ENCODE measurements at places on chromosomes 7 and 10.

DNA sequence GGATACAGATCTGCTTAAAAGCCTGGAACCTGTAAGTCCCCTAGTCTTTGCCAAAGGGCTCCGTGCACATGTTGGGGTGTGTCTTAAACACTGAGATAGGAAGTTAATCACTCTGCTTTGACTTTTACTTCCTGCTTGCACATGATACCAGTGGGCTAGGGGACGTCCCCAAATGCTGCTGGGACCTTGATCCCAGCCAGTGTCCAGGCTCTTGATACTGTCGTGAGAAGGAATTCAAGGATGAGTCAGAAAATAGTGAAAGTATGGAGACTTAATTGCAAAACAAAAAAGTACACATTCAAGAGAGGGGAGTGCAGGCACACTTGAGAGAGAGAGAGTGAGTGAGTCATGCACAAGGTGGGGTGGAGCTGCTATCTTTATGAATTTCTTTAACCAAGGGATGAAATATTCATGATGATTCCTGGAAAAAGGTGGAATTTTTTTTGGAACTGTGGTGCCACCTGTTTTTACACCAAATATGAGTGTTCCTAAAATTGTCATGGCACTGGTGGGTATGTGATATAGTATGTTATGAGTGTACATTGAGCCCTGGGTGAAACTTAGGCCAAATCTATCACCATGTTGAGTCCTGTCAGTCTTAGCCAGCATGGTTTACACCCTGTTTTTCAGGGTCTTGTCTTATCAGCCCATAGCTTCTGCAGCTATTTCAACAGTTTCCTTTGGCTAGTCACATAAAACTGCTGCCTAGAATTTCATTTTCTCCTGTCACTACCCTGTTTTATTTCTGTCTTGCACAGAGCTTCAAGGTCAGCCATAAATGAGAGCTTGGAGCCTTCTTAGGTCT, 88.3 kb upstream of the CYP26C1 start:
- peak; percentile 52 for DNase-seq

DNA sequence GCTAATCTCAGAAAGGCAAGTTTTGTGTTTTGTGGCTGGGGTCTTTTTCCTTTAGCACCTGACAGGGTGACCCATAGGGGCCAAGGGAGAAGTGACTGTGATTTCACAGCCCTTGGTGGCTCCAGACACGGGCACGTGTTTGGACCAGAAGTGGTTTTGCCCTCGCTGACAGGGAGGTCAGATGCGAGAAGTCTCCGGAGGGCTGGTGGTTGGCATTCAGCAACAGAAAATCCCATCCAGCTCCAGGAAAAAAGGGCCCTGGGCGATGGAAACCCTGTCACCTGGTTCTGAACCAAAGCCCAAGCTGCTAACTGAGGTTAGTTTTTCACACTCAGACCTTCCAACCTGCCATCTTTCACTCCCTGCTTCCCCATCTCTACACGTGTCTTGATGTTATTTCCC, 272.9 kb downstream of the TRIL start:
- no peak for DNase-seq

GRCh38 chr7:93717217-93717900, 142.8 kb upstream of the CALCR start:
- no peak for DNase-seq

- no peak for DNase-seq
Observed at GRCh38 chr10:85666102-85666501, 700.5 kb downstream of the GRID1 start.

DNA sequence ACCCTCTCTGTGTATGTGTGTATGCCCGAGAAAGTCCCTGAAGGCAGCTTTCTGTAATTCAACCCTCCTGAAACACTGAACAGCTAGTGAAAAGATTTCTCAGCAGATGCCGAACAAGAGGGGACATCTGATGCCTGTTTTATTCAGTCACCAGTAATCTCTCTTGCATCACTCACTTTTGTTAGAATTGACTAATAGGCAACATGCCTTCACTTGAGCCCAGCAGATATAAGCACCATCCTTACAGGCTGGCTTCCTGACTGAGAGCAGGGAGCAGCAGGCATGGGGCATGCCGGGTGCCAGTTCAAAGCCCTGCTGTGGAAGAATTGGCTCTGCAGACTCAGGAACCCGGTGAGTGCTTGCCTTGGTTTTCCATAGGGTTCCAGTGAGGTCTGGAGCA, at the start of gene ABCA13:
Gene ABCA13, plus strand, starts transcription at position 257 of the 400 bp plus-strand sequence. Its CDS starts 26 bp downstream, at position 283.
- DNase-seq, result no peak

DNA sequence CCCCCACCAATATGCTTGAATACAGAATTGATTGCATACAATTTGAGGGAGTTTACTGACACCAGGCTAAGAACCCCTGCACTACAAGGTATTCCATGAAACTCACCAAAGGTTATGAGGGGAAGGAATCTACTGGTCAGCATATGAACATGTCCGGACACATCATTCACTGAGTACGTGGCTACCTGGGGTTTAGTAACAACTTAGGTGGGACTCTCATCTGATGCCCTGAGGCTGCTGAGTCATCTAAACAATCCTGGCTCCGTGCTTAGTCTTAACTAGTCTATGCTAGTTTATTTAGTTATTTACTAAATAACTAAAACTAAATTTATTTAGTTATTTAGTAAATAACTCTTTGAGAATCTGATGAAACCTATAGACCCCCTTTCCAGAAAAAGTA, 11.3 kb downstream of the PI4K2A start:
- DNase-seq, result no peak

- DNase-seq, result no peak
Observed at GRCh38 chr10:117615649-117616048, 73.1 kb downstream of the EMX2 start.

DNA sequence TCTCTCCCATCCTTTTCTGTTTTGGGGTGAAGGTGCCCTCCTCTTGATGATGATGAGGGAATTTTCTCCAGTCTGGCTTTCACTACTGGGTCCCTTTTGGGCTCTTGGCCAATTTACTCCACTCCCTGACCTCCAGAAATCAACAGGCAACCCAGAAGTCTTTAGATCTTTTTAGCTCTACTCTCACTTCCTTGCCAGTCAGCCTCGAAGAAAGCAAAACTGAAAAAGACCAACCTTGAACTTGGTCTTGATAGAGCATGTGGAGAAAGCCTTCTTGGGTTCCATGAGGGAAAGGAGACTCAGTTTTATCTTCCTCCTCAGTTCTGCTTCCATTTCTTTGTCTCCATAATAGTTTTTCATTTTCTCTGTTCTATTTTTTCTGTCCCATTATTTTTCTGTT, 91.4 kb upstream of the NPVF start:
- DNase-seq, result no peak

GRCh38 chr10:63722537-63722936, 201.3 kb downstream of the REEP3 start:
- DNase-seq, result no peak

GRCh38 chr7:70178787-70179186, 580.5 kb downstream of the AUTS2 start:
- DNase-seq, result no peak

DNA sequence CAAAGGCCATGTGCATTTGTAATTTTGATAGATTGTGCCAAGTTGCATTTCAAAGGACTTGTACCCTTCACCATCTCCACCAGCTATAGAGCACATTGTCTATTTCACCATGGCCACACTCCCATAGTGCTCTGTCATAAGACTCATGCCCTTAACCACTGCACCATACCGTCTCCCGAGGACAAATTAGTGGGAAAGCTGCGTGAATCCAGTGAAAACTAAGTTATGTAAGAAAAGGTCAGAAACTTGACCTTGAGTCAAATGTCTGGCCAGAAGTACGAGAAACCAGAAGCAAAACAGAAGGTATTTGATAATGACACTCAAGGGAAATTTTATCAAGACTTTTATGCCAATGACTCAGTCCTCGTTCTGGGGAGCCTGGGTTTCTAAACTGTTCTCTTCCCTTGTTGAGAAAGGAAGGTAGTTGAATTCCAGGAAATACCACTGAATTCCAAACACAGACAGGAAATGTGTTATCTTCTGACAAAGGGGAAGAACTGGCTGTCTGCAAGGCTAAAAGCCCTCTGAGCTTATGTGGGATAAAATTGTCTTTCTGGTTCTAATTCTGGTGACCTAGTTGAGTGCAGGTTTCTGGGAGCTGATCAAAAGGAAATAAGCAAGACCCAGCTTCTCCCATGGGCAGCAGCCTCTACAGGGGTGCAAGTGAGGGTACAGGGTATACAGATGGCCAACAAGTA, 49.7 kb downstream of the CDK1 start:
- no peak for DNase-seq

- DNase-seq, result peak; percentile 23
Observed at GRCh38 chr10:85608706-85609105, 757.9 kb downstream of the GRID1 start.

DNA sequence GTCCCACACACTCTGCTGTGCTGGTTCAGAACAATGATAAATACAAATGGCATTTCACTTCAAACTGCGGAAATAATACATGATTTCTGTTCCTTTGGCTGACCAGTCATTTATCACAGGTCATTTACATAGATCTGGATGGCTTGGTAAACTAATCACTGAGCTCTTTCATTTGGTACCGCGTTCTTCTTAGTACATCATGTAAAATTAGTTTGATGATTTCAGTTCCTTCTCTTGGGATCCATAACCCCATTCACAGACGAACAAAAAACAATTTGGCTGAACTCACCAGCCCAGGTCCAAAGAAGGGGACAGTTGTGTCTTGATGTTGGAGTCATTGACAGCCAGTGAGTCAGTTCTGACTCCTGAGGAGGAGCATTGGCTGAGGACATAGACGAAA, 689.8 kb downstream of the INHBA start:
- DNase-seq, result no peak

DNA sequence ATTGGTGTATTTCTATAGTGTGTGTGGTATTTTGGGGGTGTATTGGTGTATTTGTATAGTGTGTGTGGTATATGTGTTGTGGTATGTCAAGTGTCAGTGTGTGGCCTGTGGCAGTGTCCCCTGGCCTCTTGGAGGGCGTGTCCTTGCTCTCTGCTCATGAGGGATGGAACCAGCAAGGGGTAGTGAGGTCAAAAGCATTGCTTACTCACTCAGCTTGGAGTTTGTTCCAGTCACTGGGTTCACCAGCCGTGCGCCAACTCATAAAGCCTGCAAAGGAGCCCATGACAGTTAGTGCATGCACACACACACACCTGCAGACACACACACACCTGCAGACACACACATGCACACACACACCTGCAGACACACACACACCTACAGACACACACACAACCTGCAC, 4.3 kb upstream of the TRPV6 start:
- DNase-seq, result no peak

DNA sequence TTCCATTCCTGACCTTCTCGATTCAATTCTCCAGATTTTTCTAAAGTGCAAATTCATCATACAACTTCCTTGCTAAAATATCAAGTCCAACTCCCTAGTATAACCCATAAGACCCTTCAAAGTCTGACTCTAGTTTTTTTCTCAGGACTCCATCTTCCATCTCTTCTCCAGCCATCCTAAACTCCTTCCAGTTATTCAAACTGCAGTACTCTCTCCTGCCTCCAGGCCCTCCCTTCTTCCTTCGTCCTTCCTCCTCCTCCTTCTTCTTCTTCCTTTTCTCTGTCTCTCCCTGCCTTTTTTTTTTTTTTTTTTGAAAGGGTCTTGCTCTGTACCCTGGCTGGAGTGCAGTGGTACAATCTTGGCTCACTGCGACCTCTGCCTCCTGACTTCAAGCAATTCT, 111.9 kb downstream of the RELN start:
- DNase-seq, result no peak

- DNase-seq, result no peak
Observed at GRCh38 chr7:139721417-139721816, 56.4 kb downstream of the HIPK2 start.

DNA sequence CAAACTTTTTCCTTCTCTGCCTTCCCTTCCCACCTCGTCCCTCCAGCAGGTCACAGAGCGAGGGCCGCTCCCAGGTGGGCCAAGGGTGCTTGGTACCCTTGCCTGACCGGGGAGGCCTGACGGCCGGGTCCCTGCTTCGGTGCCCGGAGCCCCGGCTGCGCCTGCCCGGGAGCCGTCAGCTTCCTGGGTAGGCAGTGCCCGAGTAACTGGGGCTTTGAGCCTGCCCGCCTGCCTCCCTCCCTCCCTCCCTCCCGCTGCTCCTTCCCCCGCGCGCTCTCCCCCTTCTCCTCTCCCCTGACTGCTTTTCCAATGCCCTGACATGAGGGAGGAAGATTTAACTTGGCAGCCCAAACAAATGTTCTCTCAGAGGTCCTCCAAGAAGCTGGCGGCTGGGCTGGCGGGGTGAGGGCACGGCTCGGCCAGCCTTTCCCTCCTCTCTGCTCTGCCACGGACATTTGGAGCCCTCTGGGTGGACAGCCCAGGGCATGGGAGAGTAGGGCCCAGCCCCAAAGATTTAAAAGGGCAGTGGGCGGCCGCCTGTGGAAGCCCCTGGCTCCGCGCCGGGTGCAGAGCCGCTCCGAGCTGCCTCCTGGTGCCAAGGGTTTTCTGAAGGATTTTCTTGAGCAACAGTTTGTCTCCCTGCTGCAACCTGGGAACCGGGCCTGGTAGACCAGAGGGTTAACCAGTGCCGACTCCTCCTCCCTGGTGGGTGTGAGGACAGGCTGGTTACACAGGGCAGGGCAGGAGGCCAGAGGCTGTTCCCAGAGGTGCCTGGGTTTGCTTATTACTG, 2.0 kb downstream of the ZMIZ1 start:
- peak; percentile 77 for DNase-seq

- no peak for DNase-seq
Observed at GRCh38 chr7:123096976-123097375, 101.5 kb upstream of the TAS2R16 start.

DNA sequence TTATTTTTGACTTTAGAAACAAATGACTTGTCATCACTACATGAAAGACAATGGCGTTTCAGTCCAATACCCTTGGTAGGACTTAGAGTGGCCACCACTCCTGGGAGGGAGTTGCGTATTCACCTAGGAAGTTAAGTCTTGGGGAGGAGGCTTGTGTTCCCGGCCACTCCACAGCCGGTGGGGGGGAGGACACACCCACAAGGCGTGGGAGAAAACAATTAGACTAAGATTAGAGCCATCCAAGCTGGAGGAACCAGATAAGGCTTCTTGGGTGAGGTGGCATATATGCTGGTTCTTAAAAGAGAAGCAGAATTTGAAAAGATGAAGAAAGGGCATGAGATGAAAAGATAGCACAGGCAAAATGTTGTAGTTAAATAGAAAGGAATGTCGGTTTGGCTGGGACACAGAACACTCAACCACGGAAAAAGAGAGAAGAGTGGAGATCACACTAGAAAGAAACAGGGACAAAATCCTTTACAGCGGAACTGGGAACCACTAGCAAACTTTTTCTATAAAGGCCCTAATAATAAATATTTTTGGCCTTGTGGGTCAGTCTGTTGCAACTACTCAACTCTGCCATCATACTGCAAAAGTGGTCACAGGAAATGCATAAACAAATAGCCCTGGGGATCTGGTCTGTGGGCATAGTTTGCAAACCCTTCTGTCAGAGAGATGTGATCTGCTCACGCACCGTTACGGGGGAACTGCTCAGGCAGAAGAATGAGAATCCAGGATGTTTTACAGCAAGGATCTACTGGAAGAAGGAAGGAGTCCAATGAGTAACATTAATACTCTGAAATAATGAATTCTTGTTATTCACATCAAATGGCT, 651.8 kb downstream of the PARD3 start:
- DNase-seq, result no peak

- no peak for DNase-seq
Observed at GRCh38 chr10:79425074-79425532, 20.3 kb downstream of the ZCCHC24 start.

- DNase-seq, result no peak
Observed at GRCh38 chr10:128096486-128097199, 29.6 kb downstream of the MKI67 start.

GRCh38 chr10:49254556-49255318, 44.2 kb upstream of the C10orf71 start:
- peak; percentile 30 for DNase-seq

GRCh38 chr10:113226399-113226798, 276.4 kb downstream of the TCF7L2 start:
- DNase-seq, result no peak

All from liver (tissue), 10 donors.